ENCODE measurements at places on chromosomes 11 and 22.

- no peak for DNase-seq
Measured at GRCh38 chr11:116180806-116181600, 591.8 kb downstream of the BUD13 start.

DNA sequence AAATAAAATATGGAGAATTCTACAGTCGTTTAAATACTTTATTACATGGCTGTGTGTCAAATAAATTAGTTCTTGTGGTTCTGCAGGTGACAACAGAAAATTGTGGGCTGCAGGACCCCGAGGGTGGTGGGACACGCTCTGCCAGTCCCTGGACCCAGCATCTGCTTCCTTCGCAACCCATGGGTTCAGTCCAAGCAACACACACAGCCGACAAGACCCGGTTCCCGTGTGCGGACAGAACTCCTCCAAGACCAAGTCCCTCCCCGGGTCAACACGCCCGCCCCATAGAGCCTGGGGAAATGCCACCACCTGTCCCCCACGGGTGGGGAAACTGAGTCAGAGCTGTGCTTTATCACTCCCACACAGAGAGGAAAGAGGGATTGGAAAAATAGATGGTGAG lies 238.9 kb downstream of the BRD1 start:
- no peak for DNase-seq

- DNase-seq: no peak
Measured at GRCh38 chr11:119285431-119285830, 31.5 kb downstream of the MCAM start.

DNA sequence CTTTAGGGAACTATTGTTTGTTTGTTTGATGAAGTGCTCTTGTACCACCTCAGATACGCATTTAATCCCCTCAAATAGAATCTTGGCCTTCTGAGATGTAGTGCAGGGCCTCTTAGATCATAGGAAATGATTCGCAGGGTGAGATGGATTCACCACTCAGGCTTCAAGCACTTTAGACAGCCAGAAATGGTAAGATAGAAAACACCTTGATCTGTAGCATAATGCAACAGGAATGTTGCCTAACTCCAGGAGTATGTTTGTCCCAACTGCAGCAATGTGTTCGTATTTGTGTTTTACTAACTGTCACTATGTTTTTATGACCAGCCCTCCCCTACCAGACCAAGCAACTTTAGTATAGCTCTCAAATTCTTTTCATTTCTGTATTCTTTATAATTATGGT lies 761.2 kb downstream of the NELL1 start:
- no peak for DNase-seq

DNA sequence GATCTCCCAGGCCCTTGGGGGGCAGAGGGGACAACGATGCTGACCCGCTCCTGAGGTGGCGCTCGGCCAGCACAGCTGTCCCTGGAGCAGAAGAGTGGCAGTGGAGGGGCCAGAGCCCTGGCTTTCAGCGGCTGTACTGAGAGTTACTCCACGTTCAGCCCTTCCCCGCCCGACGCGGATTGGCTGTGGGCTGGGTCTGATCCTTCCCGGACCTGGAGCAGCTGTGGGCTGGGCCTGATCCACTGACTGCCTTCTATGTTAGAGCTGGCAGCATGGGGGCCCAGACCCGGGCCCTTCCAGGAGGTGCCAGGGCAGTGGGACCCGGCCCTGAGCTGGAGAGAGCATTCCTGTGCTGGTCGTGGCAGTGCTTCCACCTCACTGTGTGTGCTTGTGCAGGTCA lies 27.8 kb downstream of the YWHAH start:
- no peak for DNase-seq

DNA sequence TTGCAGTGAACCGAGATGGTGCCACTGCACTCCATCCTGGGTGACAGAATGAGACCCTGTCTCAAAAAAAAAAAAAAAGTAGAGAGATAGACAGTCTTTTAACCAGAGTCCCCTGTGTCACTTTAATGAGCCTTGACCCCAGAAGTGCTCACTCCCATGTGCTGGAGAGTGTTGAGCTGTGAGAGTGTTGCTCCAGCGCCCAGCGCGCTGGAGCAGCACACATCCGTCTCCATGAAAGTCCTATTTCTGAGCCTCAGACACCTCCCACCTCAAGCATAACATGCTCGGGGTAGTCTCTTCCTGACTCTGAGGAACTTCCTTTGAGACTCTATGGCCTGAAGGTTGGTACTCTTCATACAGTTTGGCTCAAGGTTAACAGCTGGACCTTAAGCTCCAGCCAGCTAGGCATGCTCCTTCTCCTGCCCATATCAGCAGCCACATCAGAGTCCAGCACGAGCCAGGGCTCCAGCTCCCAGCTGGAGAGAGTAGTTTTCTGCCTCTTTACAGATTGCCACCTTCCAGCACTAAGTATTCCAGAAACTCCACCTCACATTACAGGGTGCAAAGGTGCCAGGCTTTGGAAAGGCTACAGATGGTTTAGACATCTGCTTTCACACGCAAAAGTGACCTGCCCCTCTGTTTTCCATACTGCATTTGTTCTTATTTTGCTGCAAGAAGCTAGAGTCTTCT lies 29.4 kb upstream of the UBASH3B start:
- DNase-seq: no peak

DNA sequence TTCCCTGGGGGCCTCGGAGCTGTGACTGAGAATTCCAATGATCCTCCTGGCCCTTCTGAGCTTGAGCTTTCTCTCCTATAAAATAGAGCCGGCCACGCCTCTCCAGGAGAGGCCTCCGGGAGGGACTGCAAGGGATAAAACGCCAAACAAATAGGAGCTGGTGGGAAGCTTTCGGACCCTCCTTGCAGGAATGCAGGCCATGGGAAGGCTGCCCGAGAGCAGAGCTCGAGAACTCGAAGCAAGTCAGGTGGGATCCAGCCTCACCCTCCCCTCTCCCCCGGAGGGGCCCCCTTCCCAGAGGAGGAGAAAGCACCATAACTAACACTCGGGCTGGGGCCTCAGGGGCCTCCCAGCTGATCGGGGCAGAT lies 34.6 kb downstream of the FLRT1 start:
- no peak for DNase-seq

DNA sequence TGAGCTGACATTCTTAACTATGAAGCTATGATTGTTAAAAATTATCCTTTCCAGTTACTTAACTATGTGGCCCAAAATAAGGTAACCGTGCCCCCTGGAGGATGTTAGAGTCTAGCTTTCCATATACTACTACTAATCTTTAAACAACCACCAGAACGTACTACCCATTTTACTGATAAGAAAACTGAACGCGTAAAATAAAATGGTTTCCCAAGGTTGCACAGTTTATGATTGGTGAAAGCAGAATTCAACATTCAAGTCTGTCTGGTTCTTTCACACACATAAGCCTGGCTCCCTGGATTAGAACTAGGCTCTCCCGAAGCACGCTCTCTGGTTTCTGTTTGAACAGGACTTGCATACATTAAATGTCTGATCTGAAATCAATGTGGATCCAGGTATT lies 437.8 kb upstream of the CCDC90B start:
- no peak for DNase-seq

- no peak for DNase-seq
Measured at GRCh38 chr11:61918251-61918937, 1.0 kb upstream of the RAB3IL1 start.

GRCh38 chr11:44236296-44236695 lies 73.6 kb downstream of the ALX4 start:
- no peak for DNase-seq

- no peak for DNase-seq
Measured at GRCh38 chr11:32435511-32435941, at the start of gene WT1. Gene WT1 (minus strand): TSS chr11:32435539.

GRCh38 chr11:66408488-66409214 lies 12.2 kb upstream of the NPAS4 start:
- DNase-seq: peak; percentile 99

- no peak for DNase-seq
Measured at GRCh38 chr11:67344264-67344663, 9.1 kb downstream of the POLD4 start.

GRCh38 chr11:20043992-20044391 lies 116.3 kb downstream of the DBX1 start:
- no peak for DNase-seq

- DNase-seq: no peak
Measured at GRCh38 chr11:8204025-8204424, 35.2 kb upstream of the RIC3 start.

DNA sequence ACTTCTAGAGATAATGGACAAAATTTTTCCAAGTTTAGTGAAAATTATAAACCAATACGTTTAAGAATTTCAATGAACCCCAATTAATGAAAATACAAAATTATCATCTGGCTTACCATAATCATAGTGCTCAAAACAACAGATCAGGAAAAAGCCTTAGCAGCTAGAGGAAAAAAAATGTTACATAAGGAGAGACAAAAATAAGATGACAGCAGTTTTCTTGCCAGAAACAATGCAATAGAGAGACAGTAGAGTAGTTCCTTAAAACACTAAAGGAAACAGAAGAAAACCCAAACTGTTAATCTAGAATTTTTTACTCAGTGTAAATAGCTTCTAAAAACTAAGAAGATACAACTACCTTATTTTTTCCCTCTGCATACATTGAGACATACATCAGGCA lies 341.7 kb upstream of the CHORDC1 start:
- no peak for DNase-seq

GRCh38 chr11:103532133-103532788 lies 423.0 kb downstream of the DYNC2H1 start:
- no peak for DNase-seq

- peak; percentile 100 for DNase-seq
Measured at GRCh38 chr11:65546217-65546958, 11.8 kb downstream of the LTBP3 start.

DNA sequence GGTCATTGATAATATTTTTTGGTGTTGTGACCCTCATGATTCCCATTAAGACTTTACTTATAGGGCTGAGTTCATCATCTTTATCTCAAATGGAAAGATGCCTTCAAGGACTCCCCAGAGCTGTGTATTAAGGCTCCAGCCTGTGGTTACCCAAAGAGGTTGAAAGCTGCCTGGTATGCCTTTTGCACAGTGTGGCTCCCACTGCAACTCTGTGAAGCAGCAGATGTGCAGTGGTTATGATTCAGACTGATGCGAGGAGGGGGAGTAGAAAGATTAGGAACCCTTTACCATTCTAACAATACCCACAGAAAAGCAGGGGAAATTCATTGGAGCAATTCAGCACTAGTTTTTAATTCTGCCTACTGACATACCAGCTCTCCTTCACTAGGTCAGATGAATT lies 560.0 kb downstream of the INSC start:
- no peak for DNase-seq

- DNase-seq: no peak
Measured at GRCh38 chr11:11558826-11559225, 63.0 kb downstream of the GALNT18 start.

DNA sequence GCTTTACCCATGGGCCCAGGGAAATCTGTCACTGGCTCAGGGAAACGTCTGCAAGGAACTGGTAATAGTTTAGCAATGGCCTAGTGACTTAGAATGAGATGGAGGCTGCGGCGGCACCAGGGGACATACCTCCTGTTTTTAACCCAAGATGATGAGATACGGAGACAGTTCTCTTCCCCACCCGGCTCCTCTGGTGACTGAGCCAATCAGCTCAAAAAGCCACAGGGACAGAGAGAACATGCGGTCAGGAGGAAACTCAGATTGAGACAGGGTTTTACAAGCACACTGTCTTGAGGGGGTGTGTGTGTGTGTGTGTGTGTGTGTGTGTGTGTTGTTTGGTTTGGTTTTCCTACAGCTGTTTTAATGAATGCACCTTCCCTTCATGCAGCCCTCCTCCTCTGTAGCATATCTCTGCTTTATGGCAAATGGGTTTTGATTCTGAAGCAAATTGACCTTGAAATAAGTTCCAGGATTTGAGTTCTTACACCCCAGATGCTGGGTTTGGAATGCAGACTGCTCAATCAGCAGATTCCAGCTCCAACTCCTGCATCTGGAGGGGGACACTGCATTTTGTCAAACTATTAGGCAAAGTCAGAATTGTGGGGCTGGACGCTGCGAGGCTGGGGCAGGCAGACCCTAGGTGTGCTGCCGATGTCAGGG lies 246.2 kb downstream of the NTM start:
- no peak for DNase-seq

DNA sequence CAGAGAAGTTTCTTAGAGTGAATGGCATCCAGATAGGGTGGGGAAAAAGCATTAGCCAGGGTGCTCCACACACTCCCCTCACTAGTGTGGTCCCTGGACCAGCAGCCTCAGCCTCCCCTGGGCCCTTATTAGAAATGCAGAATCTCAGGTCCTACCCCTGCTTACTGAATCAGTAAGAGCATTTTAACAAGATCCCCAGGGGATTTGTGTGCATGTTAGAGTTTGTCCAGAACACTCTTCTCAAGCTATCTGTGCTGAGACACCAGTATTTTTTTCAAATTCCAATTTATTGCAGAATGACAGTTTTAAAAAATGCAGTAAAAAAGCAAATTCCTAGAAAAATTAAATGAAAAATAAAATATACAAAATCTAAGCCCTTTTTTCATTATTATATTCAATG lies 123.1 kb downstream of the MIAT start:
- no peak for DNase-seq

- no peak for DNase-seq
Measured at GRCh38 chr11:124534051-124534450, 9.4 kb downstream of the OR8B12 start.

DNA sequence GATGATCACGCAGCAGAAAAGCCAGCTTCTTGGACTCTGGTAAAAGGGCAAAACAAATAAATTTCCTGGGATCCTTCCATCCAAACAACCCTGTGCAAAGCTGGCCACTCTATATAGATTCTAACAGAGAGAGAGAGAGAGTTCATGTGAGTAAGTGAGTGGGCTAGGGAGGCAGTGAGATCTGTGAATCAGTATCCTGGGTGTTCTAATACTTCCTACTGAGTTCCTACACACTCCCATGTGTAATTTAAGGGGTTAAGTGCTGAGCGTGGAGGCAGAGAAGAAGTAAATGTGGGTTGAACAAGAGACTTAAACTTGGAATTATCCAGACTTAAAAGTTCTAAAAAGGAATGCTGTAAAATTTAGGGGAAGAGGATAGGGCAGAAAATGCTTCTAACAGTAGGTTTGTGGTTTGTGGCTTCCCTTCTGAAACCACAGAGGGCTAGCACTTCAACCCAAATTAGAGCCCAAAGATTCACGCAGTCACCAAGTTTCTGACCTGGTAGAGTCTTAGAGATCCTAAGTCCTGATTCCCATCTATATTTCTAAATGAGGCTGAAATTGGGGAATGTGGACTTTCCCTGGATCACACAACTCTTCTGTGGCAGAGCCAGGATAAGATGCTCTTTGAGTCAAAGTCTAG lies 413.9 kb downstream of the TENM4 start:
- no peak for DNase-seq

DNA sequence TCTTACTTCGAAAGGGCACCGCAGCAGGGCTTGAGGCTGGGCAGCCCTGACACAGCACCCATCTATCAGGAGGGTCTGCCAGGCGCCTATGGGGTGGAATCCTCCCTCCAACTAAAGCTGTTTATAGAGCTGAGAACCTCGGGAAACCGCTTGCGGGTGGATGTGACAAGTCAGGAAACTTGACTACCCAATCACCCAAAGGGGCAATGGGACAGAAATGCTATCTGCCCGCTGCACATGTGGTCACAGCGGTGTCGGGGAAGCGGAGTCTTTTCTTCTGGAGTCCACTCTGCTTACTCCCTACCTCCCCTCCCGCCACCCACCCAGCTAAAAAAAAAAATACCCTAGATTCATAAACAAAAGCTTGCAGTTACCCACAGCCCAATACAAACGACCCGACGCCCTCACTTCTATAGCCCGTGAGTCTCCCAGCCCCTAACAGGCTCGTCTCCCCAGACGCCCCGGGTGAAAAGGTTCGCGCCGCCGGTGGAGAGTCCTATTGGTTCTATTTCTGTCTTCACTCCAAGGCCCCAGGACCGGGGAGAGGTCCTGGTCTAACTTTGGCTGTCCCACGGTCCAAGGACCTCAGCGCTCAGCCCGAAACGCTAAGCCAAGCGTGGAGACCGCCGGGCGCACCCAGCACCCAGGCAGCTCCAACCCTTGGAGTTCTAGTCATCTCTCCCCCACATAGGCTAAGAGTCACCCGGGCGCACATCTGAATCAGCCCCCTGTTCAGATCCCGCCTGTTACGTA lies 1.4 kb downstream of the TRPC6 start:
- no peak for DNase-seq
